CD8-positive, alpha-beta T cell (primary cell): ENCODE measurements at places on chromosomes 7 and 10.

DNA sequence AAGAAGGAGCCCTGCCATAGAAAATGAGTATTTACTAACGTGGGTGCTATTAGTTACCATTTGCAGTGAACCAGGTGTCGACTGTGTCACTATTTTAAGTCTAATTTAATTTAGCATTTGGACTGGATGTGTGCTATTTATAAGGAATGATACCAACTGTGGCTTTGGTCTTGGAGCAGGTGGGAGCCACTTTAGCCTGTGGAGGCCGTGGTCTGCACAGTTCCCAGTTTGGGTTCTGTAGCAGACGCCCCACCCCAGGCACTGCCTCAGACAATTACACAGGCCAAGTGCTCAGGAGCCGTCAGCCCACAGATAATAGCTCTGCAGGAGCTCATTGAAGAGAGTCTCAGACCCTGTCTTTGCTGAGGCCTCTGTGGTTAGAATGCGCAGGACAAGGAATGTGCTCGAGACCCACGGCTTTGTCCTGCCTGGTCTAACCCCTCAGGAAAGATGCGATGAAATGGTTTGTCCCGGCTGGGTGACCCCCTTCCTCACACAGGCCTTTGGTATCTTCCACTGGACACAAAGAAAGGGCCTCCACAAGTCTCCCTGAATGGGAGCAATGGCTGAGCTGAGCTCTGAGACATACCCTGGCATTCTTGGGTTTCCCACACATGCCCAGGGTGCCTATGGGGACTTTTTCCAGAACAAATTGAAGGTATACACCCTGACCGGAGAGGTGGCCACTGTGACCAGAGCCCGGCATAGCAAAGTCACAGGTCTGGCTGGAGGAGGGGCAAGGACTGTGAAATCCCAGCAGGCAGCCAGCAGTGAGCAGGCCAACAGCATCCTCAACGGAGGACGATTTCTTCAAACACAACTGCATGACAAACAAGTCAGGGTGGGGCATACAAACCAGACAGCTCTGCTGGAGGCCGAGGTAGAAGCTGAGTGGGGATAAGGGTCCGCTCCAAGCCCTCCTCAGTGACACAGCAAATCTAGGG lies 251.2 kb downstream of the ARHGAP12 start:
- no peak for DNase-seq

GRCh38 chr7:114856625-114857024 lies 65.3 kb upstream of the MDFIC start:
- no peak for DNase-seq

- no peak for DNase-seq
Measured at GRCh38 chr10:30625080-30625479, 4.5 kb downstream of the LYZL2 start.

- no peak for DNase-seq
Measured at GRCh38 chr10:116690356-116691322, 51.7 kb downstream of the HSPA12A start.

- DNase-seq, result no peak
Measured at GRCh38 chr10:88672041-88672440, 7.8 kb downstream of the LIPF start.

DNA sequence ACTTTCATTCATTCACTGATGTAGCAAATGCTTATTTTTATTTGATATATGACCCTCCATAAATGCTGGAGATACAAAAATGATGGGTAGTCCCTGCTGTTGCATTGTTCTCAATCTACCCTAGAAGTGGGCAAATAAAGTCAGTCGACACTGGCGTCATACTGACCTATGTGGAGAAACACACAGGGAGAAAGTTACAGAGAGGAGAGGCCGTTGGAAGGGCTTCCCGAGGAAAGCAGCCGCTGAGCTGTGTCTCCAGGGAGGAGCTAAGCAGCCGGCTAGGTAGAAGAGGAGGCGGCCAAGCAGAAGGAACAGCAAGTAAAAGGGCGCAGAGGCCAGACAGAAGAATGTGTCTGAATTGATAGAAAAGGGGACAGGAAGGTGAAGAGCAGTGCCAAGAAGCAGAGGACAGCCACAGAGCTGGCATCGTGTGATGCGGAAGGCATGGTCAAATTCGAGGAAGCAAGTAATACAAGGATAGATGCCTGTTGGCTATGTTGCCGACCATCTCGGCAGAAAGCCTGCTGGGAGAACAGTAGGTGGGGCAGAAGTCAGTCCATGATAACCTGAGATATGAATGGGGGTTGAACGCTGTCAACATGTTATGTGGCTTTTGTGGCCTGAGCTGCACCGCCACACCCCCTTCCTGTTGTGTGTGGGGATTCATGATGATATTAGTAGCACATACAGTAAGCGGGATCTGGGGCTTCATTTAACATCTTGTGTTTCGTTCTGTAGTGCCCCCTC lies 25.9 kb downstream of the ST8SIA6 start:
- DNase-seq, result peak; percentile 83
